Myocyte (in vitro differentiated cells): ENCODE measurements at places on chromosomes 2 and 18.
A peak's percentile ranks its signal among the peaks of the same experiment; 100 is the strongest.

- DNase-seq = peak; percentile 60
Measured at GRCh38 chr2:36459725-36460137, 104.2 kb downstream of the CRIM1 start.

- peak; percentile 46 for DNase-seq
Measured at GRCh38 chr2:128305555-128306080, 13.1 kb downstream of the HS6ST1 start.

DNA sequence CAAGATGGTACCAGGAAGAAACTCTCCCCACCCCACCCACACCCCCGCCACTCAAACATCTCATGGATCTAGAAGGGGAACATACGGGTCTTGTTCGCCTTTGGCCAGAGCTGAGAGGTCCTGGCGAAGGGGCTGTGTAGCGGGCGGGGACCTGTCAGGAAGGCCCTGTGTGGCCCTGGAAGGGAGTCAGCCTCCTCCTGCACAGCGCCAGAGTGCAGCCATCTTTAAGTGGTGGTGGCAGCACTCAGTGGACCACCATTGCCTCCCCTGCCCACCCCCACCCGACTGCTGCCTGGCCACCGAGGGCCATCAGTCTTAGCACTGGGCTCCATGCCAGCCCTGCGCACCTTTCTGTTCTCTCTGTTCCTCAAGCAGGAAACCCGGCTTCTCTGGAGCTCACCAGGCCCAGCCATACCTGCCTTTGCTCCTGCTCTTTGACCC, 11.6 kb upstream of the FAHD2A start:
- no peak for DNase-seq

DNA sequence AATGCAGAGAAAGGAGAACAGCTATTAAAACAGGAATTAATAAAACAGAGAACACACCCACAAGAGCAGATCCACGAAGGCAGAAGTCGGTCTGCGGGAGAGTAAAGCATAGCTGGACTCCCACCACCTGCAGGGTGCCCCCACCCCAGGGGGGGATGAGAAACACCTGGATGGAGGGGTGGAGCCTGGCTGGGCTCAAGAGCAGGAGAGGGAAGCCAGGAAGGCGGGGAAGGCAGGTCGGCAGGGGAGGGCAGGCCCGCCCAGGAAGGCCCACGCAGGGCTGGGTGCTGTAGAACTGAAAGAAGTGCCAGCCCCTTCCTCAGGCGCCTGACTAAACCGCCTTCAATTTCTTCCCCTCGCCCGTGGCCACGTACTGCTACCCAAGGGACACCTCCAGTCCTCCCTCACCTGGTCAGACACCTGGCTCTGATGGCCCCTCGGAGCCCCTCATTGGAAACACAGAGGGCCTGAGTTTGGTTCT, 175.4 kb downstream of the HDAC4 start:
- DNase-seq = no peak

- no peak for DNase-seq
Measured at GRCh38 chr2:96256611-96257113, 9.1 kb downstream of the TMEM127 start.

- DNase-seq = peak; percentile 54
Measured at GRCh38 chr18:70195852-70196434, 9.5 kb downstream of the RTTN start.

DNA sequence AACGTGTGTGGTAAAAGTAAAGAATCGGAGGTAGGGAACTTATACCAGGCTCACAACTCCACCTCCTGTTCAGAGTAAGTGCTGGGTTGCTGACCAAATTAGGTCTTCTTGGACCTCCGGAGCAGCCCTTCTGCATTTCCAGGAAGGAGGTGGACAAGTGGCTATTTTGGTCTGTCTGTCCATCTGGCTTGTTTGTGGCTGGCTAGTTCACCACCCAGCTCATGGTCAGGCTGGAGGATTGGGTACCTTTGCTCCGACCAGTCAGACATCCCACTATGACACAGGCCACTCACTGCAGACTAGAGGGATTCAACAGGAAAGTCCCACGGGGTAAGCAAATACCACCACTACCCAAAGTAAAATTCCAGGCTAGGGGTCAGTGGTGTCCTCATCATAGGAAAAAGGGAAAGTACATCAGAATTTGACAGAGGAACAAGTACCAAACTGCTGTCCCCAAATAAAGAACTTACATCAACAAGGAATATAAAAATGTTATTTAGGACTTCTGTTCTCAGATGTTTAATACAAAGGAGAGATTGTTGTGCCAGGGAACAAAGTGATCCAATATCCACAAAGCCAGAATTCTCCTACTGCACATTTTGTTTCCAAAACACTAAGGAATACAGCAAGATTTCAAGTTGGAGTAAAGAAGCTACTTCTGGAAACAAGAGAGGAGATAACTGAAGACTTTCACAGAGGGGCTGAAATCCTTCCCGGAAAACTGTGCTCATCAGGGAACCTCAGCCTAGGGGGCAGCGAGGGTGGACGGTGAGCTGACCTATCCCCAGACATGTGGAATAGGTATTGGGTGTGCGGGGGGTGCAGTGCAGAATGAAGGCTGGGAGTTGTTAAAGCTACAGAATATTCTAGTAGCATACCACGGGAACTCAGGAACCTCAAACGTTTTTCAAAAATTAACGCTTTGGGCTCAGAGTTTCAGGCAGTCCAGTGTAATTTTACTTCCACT, 56.9 kb downstream of the BCL2 start:
- DNase-seq = peak; percentile 88

- DNase-seq = no peak
Measured at GRCh38 chr2:79129804-79130203, 9.5 kb downstream of the REG1A start.

DNA sequence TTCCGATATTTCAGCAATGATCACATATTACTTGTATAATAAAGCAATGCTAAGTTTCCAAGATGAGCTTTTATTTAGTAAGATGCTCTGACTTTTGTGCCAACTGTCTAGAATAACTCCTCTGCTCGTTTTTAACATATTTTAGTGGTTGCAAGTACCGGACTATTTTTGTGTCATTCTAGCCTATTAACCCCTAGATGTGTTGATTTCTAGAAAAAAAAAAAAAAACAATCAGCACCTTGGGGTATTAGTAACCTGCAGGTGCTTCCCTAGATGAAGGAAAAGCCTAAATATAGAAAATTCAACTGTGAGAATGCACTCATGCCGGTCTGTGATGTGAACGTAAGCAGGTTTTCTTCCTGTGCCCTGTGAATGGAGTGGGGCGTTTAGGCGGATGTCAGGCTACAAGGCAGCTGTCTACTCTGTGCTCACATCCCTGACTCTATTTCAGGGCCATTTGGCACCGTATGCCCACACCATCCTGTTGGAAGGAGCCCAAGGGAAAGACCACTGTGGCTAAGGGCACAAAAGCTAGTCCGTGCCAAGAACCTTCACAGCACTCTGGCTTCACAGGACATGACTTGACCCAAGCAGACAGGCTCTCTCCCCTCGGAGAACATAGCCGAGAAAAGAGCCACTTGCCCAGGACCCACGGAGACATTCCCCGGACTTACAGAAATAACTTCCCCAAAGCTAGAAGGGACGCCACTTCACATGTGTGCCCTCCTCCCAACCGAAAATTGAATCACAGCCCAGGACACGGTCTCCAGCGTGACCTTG, 60.9 kb upstream of the AGAP1 start:
- peak; percentile 91 for DNase-seq

DNA sequence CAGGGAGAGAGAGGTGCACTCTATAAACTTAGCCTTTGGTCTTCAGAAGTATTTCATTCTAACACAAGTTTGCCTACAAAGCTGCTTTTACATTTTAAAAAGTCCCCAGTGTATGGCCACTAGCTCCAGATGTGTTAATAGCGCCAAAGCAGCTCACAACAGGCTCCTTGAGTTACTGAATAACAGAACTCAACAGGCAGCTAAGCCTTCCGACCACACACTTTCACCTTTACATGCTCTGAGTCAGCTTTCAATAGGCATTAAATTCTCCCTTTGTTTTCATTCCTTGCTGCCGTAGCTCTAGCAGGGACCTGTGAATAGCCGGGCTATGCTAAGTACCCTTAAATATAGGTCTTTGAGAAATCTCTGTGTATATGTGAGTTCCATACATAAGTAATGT, 262.8 kb upstream of the PARD3B start:
- DNase-seq = no peak

DNA sequence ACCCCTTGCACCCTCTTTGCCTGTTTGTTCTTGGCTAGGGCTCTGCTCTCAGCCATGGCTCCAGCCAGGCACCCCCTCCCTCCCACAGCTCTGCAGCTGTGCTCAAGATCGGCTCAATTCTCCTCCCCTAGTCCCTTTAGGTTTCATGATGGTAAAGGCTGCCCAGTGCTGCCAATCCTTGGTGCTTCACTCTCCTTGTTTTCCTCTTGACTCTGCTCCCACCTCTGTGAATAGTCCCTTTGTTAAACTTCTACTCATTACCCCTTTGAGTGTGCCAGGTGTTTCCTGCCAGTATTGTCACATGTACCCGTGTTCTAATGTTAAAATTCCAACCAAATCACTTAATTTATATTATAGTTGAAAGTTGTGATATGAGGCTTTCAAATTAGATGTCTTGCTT, 101.0 kb upstream of the CERS6 start:
- no peak for DNase-seq

- no peak for DNase-seq
Measured at GRCh38 chr2:45442026-45442425, 169.0 kb downstream of the SRBD1 start.

DNA sequence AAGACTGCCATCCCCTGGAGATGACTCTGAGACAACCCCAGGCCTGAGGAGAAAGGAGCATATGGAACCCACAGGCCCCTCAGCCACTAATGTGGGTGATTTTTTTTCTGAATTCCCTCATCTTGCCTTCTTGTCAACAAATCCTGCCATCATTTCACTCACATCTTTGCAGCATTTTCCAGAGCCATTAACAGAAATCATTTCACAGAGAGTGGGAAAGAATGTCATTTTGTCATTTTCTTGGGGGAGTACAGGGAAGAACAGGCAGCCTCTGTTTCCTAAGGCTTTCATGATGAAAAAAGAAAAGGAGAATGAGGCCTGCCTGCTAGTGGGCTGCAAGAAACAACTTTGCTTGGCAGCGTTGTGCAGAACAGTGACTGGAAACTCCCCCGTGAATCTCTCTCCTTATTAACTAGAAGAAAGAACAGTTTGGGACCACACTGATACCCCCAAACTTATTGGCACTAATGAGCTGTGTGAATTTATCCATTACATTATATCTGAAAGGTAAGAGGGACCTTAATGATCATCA, 1464.6 kb upstream of the CELF4 start:
- no peak for DNase-seq

DNA sequence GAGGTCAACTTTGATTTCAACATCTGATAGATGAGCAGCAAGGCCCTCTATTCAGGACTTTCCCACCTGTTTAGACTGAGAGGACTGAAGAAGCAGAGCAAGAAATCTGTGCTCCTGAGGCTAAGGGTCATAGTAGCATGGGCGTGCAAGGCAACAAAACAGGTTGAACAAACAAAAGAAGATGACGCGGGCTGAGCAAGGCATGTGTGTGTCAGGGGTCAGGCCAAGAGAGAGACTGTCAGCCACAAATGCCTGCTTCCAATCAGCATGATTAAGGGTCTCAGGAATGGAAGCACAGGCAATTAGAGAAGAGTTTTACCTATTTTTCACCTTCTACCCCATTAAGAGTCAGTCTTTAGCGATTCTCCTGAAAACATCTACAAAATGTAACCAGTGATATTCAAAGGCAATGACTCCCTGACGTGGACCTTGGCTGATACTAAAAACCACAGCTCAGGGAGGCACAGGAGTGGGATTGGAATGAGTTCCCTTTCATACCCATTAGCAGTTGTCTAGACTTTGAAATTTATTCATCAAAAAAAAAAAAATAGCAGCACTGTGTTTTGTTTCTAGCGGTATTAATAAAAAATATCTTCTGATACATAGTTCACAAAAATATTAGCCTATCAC, 81.9 kb downstream of the DYNAP start:
- no peak for DNase-seq

DNA sequence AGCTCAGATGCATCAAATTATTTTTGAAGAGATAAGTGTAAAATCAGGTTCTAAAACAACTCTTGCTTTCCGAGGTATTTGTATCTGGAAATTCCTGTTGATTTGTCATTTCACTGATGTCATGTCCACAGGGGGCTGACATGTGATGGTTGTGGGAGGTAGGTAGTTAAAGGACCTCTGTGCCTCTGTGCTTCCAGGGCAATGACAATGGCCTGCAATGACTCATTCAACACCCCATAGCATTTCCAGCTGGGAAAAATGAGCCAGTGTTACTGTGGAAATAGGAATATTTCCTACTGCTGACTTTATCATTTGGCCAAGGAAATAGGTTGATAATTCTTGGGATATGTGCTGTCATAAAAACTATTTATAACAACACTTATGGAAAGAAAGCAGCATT, 86.2 kb upstream of the CCDC195 start:
- DNase-seq = peak; percentile 8

- DNase-seq = no peak
Measured at GRCh38 chr2:7111626-7112025, 194.4 kb downstream of the RNF144A start.

DNA sequence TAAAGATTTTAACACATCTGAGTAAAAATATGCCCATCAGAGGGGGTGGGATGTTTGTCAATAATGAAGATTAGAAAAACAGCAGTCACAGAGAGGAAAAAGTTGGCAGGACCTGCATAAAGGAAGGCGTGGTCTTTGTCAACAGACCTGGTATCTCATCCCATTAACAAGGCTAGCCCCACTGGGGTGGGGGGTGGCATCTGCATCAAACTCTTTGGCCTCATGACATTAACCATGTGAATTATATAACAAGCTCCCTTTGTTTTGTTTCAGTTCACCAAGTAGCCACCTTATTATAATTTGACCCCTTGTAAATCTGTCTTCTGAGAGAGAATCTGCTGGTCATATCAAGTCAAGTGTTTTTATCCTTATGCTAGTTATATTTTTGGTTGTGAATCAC, 28.8 kb downstream of the NEMP2 start:
- DNase-seq = no peak

GRCh38 chr18:79445696-79446561, 50.2 kb downstream of the NFATC1 start:
- DNase-seq = no peak

GRCh38 chr2:195810340-195811098, 153.5 kb downstream of the SLC39A10 start:
- no peak for DNase-seq

- DNase-seq = peak; percentile 73
Measured at GRCh38 chr2:86512892-86513291, 50.4 kb downstream of the CHMP3 start.

DNA sequence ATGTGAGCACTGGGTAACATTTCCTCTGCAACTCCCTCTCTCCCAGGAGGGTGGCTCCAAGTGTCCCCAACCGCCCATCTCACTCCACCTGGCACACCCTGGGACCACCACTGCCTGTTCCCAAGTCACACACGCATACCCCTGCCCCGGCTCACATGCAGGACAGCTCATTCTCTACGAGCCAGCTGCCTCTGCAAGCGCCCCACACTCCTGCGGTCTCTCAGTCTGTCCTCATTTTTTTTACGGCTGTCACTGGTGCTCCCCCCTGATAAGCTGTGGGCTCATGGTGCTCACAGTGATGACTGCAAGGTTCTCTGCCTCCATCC, 30.8 kb downstream of the AFG3L2 start:
- no peak for DNase-seq
